Stimulated activated CD4-positive, alpha-beta T cell treated with anti-CD3 and anti-CD28 coated beads, TNF-alpha, amount 100 ng/mL, for 4 hours (primary cell): ENCODE measurements at places on chromosomes 12 and 14.

DNA sequence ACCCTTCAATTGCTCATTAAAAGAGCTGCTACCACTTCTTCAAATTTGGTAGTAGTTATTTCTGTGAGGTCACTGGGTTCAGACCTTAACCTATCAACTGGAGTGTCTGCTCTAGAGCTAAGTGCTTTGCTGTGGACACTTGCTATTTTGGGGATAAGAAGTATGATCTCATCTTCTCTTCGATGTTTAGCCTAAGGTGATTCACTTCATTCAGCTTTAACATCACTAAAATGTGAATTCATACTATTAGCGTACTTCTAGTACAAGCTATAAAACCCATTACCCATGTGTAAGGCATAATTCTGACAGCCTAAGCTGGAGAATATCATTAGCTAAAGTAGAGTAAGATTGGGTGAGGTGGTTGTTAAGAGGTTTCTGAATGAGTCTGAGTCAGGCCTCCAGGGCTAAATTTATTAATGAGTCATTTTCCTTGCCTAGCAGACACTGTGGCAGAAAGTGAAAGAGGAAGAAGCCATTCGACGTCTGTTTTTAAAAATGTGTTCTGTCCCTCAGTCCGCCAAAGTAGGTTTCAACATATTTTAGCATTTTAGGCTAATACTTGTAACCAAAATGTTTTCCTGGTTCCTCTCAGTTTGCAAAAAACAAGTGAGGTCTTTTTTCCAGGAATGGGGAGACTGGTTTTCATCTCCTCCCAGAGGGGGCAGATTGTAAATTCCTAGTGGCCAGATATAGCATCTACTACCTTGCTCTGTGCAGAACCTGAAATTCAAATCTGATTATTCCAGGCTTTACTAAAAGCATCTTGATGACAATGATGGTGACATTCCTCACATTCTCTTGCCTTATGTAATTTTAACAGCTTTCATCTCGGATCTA lies 103.6 kb downstream of the SSPN start:
- DNase-seq: no peak

DNA sequence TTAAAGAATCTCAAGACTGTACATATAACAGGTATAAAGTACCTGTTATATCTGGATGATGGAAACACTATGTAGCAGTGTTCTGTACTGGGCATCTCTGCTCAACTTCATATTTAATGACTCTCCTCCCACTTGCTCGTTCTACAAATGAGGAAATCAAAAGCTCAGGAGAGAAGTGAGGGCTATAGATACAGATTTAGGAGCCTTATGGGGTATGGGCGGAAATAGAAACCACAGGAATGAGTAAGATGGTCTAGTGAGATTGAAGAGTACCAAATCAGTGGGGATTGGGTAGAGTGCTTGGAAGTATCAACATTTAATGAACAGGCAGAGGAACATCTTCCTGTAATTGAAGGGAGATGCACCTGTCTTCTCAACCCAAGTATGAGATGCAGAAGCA lies 23.8 kb upstream of the POLR3B start:
- DNase-seq: no peak

- DNase-seq: no peak
Measured at GRCh38 chr12:52024845-52025230, 18.1 kb downstream of the TAMALIN start.

DNA sequence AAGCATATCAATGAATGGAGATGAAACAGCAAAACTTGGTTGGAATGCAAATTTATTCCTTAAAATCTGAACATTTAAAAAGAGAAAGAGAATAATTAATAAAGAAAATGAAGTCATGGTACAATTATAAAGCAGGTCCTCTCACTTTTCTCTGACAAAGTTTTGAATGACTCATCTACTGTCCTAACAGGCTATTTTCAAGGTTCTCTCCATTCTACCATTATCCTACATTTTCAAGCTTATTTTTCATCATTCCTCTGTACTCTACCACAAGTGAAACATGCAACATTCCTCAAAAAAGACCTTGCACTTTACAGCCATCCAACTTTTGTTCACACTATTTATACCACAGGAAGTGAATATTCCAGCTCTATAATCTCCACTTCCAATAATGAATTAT lies 36.9 kb upstream of the AP4S1 start:
- DNase-seq: no peak

- DNase-seq: no peak
Measured at GRCh38 chr12:120453977-120454376, 7.7 kb downstream of the GATC start.

GRCh38 chr14:77641534-77642341 lies 25.3 kb upstream of the SPTLC2 start:
- DNase-seq: peak; percentile 47

- no peak for DNase-seq
Measured at GRCh38 chr12:131085816-131086591, 132.3 kb downstream of the ADGRD1 start.

DNA sequence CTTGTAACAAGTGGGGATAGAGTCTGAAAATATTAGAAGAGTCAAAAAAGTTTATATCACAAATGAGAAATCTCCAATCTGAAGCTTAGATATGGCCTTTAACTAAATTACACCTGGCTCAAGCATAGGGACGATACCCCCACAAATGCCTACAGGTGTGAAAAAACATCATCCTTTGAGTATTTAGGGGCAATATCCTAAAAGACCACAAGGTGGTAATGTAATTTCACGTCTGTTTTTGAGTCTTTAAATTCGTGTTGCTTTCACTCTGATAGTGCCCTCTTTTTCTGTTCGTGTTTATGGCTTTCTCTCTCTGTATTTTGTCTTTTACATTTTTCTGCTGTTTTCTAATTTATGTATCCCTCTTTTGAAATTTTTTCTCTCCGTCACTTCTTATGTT lies 84.3 kb downstream of the ETNK1 start:
- DNase-seq: no peak
